ENCODE measurements at places on chromosomes 4 and X.

DNA sequence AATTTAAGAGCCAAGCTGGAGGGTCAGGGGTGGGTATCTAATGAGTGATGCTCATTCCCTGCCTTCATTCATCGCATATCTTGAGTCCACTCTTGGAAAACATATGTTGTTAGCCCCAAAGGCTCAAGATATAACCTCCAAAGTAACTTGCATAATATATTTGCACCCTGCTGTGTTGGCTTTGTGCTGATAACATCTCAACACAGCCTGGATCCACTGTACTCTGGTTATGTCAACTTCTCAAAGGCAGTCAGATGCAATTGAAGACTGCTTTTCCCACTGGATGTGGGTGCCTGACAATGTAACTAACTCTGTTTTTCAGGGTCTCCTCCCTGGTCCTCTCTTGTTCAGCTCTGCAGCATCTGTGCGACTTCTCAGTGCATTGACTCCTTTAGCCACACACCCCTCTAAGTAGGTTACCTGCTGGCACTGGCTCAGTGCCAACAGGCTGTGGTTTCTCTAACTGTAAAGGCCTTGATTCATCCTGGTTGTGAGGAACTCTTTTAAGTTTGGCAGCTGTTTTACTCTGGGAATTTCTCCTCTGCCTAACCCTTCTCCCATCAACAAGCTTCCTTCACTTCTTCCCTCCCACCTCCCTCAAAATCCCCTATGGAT is 28.1 kb downstream of the SLC16A2 start:
- DNase-seq = no peak

GRCh38 chr4:106114270-106114669 is 201.7 kb downstream of the TBCK start:
- no peak for DNase-seq

GRCh38 chrX:9337046-9337445 is 127.8 kb upstream of the TBL1X start:
- peak; percentile 74 for DNase-seq

DNA sequence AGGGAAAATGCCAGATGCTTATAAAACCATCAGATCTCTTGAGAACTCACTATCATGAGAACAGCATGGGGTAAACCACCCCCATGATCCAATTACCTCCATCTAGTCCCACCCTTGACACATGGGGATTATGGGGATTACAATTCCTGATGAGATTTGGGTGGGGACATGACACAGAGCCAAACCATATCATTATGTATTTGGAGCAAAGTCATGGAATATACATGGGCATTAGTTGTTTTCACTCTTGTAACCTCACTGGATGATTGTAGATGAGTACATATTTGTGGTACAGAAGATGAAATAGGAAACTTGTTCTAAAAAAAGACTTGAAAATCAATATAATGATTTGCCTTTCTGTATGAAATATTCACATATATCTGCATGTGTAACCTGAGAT is 674.5 kb upstream of the BOD1L1 start:
- DNase-seq = no peak

- peak; percentile 83 for DNase-seq
Observed at GRCh38 chr4:53929955-53930798, 134.2 kb downstream of the CHIC2 start.

- no peak for DNase-seq
Observed at GRCh38 chr4:37689353-37690095, 3.3 kb upstream of the RELL1 start.

- no peak for DNase-seq
Observed at GRCh38 chrX:17987783-17988182, 126.7 kb upstream of the RAI2 start.

DNA sequence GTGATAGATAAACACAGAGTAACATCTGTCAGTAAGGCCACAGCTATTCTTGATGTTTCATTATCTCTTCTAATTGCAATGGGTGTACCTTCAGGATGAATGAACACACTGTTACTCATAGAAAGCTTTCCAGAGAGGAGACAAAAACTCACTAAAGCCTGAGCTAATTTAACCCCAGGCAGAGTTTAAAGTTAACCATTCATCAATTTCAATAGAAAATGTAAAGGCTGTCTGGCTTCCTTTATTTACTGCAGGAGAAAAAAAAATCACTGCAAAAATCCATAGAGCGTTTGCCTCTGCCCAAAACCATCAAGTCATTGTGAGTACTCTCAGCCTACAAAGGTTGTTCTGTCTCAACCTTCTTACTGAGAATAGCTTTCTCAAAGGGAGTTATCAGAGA is 376.9 kb downstream of the PPP4R3C start:
- DNase-seq = no peak

- DNase-seq = no peak
Observed at GRCh38 chrX:24298191-24298590, 15.7 kb downstream of the SUPT20HL2 start.

DNA sequence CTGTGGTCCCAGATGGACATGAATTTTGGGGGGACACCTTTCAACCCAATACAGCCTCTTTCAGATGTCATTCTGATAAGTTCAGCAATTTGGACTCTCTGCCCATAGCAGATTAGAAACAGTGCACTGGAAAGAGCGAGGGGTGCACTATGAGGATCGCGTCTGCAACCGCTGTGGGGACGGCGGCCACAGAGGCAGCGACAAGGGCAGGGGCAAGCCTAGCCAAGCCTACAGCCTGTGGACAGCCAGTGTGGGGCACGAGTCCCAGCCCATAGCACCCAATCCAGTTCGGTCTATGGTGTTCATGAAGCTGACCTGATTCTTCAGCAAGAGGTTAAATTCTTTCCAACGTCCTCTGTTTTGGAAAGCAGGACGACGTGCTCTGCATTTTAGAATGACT is 9.7 kb upstream of the NSG1 start:
- no peak for DNase-seq

GRCh38 chr4:74944354-74944793 is 11.5 kb downstream of the PARM1 start:
- no peak for DNase-seq

GRCh38 chr4:139018971-139019758 is 3.6 kb downstream of the NOCT start:
- no peak for DNase-seq

DNA sequence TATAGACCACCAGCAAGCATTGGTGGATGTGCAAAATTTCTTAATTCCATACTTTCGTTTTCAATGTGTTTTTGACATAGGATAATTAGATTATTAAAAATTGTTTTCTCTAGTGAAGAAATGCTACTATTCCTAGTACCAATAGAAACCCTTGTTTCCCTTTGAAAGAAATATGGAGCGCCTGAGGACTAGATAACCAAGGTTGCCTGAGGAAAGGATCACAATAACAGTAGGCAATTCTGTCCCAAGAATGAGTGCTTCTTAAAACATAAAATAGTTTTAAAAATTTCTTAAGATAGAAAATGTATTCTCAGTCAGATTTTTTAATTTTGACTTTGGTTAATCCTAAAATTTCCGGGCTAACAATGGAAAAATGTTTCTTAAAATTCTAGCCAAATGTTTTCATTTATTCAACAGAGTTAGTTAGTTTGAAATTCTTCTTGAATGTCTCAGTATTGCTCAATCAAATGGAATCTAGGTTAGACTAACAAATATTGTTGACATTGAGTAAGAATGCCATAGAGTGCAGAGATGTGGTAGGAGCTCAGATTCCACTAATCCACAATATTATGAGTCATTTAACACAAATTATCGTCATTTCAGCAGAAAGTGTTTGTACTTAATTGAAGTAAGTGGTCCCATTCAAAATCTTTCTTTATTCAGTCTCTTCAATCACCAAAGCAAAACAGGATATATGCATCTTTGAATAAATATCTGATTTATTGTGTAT is 666.0 kb downstream of the GRID2 start:
- DNase-seq = no peak

- DNase-seq = no peak
Observed at GRCh38 chr4:74471264-74471663, 26.3 kb downstream of the AREG start.

DNA sequence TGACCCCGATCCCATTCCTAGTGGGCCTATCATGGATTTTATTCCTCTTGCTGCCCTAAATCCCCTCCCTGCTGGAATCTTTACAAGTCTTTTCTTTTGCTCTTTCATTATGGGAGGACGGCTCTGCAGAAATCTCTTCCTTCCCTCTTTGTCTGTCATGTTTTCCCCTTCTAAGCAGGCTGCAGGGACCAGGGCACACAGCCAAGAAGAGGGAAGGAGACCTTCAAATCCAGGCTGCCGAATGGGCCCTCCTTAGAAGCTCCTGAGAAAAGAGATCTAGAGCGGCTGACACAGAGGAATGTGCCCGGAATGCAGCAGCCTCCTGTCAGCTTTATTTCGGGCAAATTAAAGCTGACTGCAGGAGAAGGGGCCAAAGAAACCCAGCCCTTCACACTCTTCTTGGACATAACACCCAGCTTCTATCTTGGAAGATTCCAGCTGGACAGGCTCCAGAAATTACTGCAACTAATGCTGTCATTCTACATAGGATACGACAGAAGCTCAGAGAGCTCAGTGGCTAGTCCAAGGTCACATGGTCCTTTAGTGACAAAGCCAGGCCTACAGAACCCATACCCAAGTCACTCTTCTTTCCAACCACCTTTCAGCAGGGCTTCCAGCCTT is 187.8 kb upstream of the NHS start:
- peak; percentile 35 for DNase-seq

DNA sequence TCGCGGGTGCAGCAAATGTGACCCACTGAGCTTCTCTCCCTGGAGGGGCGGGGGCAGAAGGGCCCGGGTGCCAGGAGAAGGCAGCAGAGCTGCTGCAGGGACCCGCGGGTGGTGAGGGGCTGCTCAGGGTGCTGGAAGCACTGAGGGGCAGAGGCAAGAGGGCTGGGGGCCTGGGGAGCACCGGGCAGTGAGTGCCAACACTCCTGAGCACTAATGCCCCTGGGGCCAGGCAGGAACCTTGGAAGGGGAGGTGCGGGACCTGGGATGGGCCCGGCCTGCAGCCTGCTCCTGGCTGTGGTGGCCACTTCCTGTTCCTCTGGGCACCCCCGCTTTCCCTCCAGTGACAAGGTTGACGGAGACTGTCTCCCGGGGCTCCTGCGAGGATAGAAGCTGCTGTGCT is 66.5 kb upstream of the ADRA2C start:
- no peak for DNase-seq

GRCh38 chr4:151031831-151032605 is 16.9 kb upstream of the LRBA start:
- DNase-seq = no peak

- no peak for DNase-seq
Observed at GRCh38 chr4:1199556-1200331, 27.4 kb upstream of the SPON2 start.

DNA sequence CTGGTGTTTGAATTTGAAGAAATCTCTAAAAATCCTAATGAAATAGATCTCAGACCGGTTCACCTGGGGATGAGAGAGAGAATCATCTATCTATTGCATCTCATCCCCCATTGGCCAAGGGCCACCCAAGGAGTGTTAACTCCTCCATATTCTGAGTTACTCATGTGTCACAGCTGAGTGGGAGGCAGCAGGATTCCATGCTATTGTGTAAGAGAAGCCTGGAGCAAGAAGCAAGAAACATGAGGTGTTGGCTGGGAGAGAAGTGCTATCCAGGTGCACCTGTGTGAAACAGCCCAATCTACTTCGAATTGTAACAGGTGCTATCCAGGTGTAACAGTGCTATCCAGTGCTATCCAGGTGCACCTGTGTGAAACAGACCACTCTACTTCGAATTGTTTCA is 150.3 kb upstream of the MAOA start:
- DNase-seq = no peak

- DNase-seq = no peak
Observed at GRCh38 chr4:14925471-14925870, 76.8 kb upstream of the CPEB2 start.

- DNase-seq = no peak
Observed at GRCh38 chrX:70480660-70481018, 36.0 kb downstream of the DLG3 start.

GRCh38 chr4:174707902-174708301 is 121.1 kb downstream of the GLRA3 start:
- DNase-seq = no peak

GRCh38 chrX:65920620-65921019 is 119.3 kb downstream of the VSIG4 start:
- DNase-seq = no peak

All from left hindlimb (tissue), 1 donor.